ENCODE measurements at places on chromosomes 12 and 14.

DNA sequence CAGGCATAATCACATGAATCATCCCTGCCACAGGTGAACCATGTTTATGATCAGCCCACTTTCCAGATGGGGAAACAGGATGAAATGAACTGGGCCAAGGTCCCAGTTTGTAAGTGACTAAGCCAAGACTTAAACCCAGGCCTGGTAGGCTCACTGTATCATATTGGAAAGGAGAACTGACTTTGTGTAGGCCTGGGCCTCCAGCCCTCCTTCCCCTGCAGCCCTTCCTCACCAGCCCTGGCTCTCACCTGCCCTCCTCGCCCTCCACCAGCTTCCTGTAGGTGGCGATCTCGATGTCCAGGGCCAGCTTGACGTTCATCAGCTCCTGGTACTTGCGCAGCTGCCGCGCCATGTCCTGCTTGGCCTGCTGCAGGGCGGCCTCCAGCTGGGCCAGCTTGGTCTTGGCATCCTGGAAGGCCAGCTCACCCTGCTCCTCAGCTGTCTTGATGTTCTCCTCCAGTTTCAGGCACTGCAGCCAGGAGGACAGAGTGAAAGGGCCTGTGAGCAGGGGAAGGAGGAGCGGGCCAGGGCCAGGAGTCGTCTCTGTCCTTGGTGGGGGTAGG is 19.8 kb downstream of the KRT80 start:
- DNase-seq, result no peak

DNA sequence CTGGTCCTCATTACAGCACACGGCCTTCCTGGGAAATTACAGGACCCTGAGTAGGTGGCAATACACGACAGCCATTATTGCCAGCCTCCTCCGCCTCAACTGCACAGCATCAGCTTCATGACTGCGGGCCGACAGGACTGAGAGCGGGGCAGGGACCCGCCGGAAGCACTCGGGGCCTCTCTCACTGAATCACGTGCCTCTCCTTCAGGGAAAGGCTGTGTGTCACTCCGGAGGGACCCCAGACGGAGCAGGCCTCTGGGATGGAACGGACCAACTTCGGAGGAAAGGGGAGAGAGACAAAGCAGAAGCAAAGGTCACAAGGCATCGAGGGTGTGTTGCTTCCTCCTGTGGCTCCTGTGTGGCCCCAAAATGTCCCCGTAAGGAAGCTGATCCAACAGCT is 90.0 kb downstream of the RNF34 start:
- DNase-seq, result no peak

DNA sequence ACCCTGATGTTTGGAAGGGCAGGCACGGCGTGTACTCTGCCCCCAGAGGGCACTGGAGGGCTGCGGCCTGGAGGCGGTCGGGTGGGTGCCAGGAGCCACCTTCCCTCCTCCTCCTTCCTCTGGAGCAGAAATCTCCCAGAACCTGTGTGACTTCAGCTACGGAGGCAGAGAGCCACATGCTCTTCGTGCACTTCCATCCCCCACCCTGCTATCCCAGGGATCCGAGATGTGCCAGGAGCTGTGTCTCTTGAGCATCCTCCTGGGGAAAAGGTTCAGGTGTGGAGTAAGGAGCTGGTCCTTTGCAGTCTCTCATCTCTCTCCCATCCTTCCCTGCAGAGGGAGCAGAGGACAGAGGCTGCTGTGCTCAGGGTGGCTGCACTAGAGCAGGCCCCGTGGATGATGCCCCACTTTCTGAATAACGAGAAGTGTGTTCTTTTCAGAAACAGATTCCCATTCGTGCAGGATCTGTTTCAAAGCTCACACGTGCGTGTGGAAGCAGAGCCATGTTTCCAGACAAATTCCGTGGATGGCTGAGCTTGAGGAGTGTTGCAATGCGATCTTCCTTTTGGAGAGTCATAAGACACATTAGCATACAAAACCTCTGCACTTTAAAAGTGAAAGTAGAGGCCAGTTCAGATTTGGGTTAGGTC is 162.9 kb downstream of the ADGRD1 start:
- DNase-seq, result no peak

- DNase-seq, result no peak
Observed at GRCh38 chr12:67589078-67589477, 59.5 kb upstream of the DYRK2 start.

DNA sequence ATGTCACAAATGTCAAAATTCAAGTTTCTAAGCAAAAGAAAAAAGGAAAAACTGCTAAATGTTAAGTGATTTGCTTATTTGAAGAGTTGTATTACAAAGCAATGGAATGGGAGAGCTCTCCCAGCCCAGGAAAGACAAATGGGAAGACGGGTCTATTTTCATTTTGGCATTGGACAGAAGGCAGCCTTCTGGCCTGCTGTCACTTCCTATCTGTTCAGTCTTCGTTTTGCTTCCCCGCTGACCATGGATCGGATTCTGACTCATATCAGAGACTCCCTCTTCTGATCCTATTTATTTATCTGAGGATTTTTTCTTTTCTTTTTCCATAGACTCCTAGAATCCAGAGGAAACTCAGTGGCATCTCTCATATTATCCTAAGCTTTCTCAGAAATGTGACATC is 634.9 kb downstream of the DIO2 start:
- no peak for DNase-seq

DNA sequence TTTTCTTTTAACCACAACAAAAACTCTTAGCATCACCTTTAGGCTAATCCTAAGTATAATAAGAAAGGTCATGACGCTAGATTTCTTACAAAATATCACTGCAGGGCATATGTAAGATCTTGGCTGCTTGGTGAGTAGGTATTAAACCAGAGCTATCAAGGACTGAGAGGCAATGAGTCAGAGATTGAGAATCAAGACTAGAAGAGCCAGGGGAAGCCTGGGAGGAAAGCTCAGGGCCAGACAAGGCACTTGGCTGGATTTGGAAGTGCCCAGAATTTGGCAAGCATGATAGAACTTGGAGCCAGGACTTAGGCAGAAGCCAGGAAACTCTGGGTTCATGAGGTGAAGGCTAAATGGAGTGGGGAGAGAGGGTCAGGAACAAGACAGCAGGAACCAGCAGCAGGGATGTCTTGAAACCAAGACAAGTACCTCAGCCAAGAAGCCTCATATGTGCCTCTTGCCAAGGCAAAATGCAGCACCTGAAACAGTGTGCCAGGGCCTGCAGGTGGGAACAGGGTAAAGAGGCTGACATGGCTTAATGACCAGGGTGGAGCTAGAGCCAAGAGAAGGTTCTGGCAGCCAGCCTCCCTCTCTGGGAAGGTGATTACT is 49.9 kb downstream of the PTHLH start:
- DNase-seq, result no peak

DNA sequence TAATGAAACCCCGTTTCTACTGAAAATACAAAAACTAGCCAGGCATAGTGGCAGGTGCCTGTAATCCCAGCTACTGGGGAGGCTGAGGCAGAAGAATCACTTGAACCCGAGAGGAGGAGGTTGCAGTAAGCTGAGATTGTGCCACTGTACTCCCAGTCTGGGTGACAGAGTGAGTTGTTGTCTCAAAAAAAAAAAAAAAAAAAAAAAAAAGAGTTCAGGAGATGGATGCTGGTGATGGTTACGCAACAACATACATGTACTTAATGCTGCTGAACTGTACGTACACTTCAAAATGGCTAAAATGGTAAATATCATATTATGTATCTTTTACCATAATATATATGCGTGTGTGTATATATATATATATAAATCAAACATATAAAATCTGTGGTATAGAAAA is 29.0 kb downstream of the ACTN1 start:
- DNase-seq, result no peak

DNA sequence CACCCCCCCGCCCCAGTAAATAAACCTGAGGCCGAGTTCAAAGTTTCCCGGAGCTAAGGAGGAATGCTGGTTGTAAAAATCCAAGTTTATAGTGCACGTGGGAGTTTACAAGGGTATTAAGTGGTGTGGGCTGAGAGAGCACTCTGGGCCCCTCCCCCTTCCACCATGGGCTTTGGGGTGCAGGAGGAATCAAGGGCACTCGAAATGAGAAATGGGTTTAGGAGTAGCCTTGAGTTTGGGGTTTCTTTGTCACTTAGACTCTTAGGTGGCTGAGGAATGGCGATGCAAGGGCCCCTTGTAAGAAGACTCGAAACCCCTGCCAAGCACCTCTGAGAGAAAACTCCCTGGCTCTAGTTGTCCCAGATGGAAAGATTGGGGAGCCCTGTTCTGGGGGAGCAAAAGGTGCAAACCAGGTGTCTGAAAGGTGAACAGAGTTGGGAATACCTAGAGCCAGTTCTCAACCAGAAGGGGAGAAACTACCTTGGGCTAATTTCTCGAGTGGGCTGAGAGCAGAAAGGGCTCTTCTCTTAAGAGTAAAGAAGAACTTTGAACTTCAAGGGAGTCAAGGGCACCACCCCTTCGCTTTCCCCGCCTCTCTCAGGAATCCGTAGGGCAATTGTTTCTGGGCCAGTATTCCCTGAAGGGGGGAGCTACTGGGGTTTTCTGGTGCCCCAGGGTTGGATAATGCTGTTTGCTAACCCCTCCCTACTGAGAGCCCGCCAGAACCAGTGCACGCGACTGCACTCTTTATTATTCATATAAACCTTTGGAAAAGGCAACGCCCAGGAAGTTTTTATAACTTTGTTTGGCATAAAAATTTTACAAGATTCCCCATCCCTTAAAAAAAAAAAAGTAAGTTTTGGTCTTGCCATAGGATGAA is 4.0 kb upstream of the HOTAIR start:
- no peak for DNase-seq

DNA sequence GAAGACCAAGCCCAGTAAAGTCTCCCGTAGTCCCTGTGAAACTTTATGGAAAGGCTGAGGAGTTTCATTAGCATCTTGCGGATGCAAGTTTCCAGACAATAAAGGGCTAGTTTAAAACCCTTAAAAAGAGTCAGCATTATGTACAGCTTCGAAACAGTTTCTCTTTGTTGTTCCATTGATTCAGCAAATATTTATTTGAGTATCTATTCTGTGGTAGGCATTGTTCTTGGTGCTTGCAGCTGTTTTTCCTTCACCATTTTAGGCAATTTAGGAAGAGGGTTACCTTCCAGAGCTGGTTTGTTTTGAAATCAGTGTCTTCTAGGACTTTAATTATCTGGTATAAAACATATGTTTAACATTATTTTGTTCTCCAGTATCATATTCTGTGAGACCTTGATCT is 1.5 kb downstream of the SLIRP start:
- no peak for DNase-seq

GRCh38 chr12:86663173-86663572 is 407.0 kb upstream of the MGAT4C start:
- no peak for DNase-seq

GRCh38 chr14:80585506-80585835 is 356.1 kb downstream of the CEP128 start:
- DNase-seq, result no peak

- no peak for DNase-seq
Observed at GRCh38 chr14:74348735-74349463, 628 bp downstream of the VRTN start.

DNA sequence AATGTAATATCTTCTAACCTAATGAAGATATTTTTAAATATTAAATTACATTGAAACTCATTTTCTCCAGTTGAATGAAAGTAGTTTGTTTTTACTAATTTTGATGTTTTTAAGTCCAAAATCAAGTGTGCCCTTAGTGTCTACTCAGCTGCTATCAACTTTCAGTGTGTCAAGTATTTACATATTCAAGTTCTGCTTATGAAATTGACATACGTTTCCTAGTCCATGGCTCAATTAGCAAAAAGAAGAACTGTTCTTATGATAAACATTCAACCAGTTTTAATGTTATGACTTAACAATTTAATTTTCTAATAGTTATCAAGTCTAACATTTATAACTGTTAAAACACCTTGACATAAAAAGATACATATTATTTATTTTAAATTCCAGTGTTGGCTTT is 137.1 kb downstream of the DUSP6 start:
- DNase-seq, result no peak

GRCh38 chr14:76351941-76352340 is 24.0 kb upstream of the ESRRB start:
- DNase-seq, result no peak

DNA sequence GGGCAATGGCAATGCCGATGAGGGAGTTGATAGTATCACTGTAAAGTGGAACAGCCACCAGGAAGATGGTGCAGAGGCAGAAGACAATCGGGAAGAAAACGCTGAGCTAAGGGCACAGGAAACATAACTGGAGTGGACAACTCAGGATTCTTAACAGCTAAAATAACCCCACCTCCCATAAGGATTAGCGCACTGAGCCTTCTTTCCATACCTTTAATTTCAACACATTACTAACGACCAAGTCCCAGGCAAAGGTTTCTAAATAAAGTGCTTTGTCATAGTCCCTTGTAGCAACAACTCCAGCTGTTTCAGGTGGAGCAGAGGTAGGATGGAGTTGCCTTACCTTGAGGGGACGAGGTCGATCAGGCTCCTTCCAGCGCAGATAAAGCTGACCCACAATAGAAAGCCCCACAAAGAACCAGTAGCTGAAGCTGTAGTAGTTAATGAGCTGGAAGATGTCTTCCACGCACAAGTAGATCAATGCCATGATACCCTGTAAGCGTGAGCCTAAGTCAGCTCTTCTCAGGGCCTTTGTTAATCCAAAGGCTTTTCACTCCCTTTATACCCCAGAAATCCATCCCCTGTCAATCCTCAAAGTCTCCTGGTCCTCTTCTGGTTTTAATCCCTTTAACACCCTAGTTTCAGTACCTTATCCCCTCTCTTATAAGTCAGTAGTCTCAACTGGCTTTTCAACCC is 7.7 kb downstream of the OXA1L start:
- DNase-seq, result no peak

- DNase-seq, result no peak
Observed at GRCh38 chr14:84708865-84709264, 821.1 kb upstream of the FLRT2 start.

DNA sequence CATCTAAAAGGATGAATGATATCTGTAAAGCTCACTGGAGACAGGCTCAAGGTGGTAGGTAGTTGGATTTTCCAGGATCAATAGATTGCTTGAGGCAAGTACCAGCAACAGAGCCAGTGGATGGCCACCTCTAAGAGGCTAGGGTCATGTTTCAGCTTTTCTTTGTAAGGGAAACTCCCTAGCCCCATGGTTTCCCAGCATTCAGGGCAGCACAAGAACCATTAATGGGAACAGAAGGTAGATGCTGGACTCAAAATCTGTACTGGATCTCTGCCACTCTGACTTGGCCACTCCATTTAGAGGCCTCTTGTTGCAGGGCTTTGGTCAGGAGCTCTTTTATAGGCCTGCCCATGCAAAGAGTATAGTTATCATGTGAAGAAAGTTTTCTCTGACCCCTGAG is 76.1 kb upstream of the DYRK2 start:
- DNase-seq, result no peak

DNA sequence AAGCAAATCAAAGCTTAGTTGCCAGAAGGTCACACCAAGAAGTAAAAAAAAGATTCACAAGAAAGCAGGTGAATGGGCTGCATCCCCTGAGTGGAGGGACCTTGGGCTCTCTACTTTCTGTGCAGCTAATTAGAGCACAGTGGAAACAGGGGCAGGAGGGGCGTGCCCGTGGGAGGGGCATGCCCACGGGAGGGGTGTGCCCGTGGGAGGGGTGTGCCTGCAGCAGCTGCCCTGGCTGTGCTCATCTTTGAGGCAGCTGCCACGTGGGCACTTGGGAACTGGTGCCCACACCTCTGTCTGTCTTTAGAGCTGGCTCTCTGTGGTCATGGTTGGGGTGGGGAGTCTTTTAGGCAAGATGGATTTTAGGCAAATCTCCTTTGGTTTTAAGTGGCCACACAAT is 60.0 kb downstream of the EML1 start:
- no peak for DNase-seq
